T follicular helper cell (primary cell): ENCODE measurements at places on chromosomes 12 and 14.
A peak's percentile ranks its signal among the peaks of the same experiment; 100 is the strongest.

DNA sequence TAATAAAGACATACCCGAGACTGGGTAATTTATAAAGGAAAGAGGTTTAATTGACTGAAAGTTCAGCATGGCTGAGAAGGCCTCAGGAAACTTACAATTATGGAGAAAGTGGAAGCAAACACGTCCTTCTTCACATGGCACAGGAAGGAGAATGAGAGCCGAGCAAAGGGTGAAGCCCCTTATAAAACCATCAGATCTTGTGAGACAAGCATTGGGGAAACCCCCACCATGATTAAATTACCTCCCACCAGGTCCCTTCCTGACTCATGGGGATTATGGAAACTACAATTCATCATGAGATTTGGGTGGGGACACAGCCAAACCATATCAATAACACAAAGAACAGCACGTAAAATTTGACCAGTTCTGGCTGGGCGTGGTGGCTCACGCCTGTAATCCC is 85.6 kb upstream of the ATF7IP start:
- no peak for DNase-seq

- no peak for DNase-seq
These were observed 11.0 kb upstream of the AEBP2 start for GRCh38 chr12:19428246-19428645.

DNA sequence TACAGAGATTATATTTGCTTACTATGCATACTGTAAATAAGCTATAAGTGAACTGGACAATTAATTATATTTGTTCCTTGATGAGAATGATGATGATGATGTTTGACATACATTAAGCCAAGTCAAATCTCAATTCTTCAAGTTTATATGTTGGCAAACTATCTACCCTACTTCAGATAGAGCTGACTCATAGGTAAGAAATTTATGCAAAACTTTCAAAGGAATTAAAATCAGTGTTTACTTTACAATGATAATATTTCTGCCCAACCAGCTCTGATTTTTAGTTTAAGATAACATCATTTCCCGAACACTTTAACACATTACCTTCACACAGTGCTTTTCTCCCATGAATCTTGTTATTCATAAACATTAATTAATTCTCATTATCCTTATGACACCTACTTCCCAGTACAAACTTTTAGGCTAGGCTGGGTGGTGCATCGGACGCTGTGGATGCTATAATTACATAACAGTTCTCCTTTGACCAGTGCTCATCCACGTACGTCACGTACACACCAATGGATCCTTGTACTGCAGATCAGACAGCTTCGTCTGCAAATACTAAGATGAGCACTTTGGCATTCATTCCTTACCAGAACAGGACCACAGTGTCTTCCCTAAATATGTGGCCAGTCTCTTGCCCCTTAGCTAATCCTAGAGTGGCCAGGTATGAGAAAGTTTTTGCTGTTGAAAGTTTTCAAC is 18.3 kb downstream of the BMP4 start:
- no peak for DNase-seq

DNA sequence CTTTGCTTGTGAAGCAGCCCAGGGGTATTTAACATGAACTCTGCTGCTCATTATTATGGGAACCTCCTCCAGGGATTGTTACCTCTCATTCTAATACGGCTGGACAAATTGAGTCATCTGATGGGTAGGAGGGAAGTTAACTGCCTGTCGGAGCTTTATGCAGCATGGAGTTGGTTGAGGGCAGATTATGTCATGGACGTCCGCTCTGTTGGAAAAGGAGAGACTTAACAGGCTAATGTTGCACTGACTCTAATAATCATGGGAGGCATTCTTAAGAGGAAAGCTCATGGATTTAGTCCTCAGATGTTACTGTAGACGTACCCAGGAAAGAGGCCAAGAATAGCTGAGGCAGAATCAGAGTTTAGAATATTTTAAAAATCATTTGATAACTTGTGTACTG is 9.9 kb downstream of the POP5 start:
- no peak for DNase-seq

DNA sequence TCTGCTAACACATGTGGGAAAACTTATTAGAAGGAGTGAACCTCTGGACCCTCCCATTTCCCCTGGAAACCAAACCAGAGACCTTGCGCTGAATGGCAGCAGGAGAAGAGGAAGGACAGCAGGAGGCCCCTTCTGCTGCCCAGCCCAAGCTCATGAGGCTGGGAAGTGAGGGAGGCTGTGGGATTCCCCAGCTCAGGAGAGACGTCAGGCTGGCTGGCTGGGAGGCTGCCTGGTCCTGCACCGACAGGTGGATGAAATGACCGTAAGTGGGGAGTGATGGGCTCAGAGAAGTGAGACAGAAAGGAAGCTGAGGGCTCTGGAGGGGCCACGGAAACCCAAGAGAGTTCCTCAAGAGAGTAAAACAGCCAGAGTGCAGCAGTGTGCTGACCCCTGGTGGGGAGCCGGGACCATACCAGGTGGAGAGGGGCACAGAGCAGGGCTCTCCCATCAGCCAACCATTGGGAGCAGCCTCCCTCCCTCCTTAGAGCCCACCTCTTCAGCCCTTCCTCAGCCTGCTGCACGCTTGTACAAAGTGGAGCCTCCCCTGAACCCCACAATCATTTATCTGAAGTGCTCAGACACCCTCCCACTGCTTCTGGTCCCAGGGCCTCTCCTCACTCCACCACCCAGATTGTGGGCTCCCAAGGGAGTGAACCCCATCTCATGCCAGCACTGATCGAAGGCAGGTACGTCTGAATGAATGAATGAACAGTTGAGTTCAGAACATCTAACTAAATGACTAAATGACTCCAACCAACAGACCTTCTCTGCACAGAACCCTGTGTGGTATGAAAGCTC is 14.0 kb downstream of the TAMALIN start:
- peak; percentile 43 for DNase-seq

GRCh38 chr12:41013881-41014642 is 174.1 kb upstream of the PDZRN4 start:
- no peak for DNase-seq

GRCh38 chr12:11761869-11762567 is 112.5 kb downstream of the ETV6 start:
- DNase-seq = no peak

DNA sequence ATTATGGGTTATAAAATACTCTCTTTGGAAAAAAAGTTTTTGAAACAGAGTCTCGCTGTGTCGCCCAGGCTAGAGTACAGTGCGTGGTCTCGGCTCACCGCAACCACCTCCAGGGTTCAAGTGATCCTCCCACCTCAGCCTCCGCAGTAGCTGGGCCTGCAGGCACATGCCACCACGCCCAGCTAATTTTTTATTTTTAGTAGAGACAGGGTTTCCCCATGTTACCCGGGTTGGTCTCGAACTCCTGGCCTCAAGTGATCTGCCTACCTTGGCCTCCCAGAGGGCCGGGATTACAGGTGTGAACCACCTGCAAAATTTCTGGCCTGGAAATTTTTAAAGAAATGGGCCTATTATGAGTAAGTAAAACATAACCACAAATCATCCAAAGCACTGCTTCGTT is 3.8 kb downstream of the USP15 start:
- no peak for DNase-seq

GRCh38 chr12:95674163-95674562 is 116.4 kb downstream of the NTN4 start:
- DNase-seq = no peak

DNA sequence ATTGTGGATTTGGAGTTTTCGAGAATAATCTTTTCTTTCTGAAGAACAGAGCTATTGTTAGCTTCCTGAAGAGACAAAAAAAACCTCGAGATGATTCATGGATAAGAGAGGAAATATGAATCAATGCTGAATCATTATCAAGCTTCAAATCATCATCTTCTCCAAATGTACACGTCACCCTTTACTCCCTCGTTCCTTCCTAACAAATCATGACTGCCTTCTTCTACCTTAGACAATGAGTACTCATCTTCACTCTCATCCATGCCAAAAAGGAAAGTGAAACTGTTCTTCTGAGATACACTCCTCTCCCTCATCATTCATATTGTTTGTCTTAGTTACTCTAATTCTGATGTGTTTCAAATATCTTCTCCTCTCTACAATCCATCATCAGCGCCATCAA is 1115.8 kb upstream of the ATXN7L3B start:
- DNase-seq = no peak

DNA sequence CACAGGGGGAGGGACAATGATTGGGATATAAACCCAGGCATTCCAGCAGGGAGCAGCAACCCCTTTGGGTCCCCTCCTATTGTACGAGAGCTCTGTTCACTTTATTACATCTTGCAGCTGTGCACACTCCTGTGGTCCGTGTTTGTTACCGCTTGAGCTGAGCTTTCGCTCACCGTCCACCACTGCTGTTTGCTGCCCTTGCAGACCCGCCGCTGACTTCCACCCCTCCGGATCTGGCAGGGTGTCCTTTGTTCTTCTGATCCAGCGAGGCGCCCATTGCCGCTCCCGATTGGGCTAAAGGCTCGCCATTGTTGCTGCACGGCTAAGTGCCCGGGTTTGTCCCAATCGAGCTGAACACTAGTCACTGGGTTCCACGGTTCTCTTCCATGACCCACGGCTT is 64.1 kb downstream of the E2F7 start:
- no peak for DNase-seq
